Activated T-helper 1 cell treated with anti-CD3 and anti-CD28 coated beads, Interleukin-2, amount 50 U/mL, for 16 hours (primary cell): ENCODE measurements at places on chromosomes 12 and 14.

DNA sequence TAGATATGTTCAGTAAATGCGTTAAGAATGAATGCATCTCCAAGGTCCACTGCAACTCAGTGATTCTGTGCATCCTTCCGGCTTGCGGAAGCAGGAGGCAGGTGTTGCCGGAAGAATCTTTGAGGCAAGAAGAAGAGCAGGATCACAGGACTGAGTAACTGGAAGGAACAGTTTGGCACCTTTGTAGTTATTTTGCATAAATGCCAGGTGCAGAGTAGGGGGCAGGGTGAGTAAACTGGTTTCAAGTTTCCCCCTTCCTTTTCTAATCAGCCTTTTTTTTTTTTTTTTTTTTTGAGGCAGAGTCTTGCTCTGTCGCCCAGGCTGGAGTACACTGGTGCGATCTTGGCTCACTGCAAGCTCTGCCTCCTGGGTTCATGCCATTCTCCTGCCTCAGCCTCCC is 22.3 kb downstream of the DYRK4 start:
- no peak for DNase-seq

DNA sequence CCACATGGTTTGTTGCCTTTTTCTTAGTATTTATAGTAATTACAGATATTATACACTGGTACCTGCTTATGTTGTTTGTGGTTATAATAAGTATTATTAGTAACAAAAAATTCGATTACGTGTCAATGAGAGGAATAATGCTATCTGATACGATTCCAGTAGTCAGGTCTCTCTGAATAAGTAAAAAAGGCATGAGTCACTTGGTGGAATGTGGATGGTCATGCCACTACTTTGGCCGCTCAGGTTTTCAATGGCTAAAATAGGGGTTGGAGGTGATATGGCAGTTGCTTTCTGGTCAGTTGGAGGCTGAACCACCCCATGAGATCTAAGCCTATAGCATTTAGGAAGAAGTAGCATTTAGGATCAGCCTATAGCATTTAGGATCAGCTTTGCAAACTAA is 255.9 kb downstream of the NPAS3 start:
- no peak for DNase-seq

GRCh38 chr12:45379261-45379660 is 163.4 kb downstream of the ANO6 start:
- no peak for DNase-seq

GRCh38 chr12:71950404-71950803 is 11.8 kb downstream of the TPH2 start:
- DNase-seq, result no peak

- DNase-seq, result no peak
These were observed 105.4 kb downstream of the FUT8 start for GRCh38 chr14:65517635-65518542.

- DNase-seq, result no peak
These were observed 72.5 kb downstream of the LGMN start for GRCh38 chr14:92675976-92676375.

GRCh38 chr12:24554612-24555295 is 394.1 kb downstream of the BCAT1 start:
- no peak for DNase-seq

DNA sequence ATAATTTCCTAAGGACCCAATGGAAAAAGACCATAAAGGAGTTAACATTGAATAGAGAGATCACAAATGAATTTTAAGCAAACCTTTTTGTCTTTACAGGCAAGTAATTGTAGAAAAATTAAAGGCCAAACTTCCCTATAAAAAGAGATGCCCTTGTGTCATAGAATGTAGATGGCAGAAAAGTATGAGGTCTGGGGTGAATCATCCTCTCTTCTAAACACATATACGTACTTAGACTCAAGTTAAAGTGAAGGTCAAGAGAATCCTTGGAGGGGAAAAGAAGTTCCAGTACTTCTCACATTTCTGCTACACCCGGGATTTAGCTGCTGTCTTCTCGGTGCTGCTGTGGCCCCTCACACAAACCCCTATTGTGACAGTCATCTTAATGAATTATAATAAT is 116.2 kb upstream of the ARID2 start:
- DNase-seq, result no peak

GRCh38 chr14:97385727-97386126 is 588.5 kb downstream of the VRK1 start:
- DNase-seq, result no peak

DNA sequence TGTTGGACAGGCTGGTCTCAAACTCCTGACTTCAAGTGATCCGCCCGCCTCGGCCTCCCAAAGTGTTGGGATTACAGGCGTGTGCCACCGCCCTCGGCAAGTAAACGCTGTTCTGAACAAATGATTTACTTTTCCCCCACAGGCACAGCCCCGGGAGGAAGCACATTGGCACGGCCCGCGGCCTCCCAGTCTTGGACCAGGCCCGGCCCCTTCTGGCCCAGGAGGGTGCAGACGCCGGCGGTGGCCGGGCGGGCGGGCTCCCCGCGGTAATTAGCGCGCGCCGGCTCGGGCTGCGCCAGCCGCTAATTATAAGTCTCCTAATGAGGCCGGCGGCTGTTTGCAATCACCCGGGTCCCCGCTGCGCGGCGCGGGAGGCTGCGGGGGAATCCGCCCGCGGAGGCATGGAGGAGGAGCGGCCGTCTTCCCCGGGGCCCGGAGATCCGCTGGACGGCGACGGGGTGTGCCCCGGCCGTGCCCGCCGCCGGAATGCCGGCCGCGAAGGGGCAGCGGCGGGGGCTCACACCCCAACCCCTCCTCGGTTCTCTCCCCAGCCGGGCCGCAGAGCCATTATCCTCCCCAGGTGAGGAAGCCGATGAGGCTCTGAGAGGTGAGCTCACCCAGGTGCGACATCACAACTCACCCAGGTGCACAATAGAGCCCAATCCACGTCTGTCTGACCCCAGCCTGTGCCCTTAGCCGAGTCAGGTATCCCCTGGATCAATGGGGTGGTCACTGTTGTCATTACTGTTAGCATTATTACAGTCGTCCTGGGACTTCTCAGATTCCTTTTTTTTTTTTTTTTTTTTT is 3.3 kb upstream of the POP5 start:
- DNase-seq, result peak; percentile 36

GRCh38 chr12:128387811-128388422 is 120.9 kb downstream of the TMEM132C start:
- no peak for DNase-seq

DNA sequence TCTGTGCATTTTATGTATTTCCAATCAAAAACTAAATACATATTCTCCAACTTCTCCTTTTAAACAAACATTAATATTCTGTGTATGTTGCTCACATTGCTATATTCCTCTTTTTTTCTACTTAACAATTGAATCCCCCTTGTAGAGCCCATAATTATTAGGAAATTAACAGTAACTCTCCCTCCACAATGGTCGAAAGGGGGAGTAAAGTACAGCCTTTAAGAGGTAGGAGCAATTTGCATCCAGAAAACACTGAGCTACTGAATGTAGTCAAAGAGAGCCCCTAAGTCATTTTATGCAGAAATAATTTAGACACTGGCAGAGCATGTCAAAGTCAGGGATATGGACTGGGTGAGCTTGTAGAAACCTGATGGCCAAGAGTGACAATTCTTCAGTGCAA is 57.2 kb upstream of the SCN8A start:
- DNase-seq, result no peak

DNA sequence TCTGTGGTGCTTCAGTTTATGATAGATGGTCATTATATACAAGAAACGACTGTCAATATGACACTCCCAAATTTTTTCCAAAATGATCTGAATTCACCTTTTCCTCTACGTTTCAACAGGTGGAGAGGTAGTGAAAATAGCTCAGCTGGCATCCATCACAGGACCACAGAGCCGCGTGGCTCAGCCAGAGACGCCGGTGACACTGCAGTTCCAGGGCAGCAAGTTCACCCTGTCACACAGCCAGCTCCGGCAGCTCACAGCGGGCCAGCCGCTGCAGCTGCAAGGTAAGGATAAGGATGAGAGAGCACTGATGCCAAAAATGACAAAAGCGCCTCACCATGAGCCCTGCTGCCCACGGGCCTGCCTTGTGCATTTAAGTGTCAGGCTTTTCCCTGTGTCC is 73.9 kb downstream of the EP400 start:
- no peak for DNase-seq

GRCh38 chr14:73757381-73757780 is 43.2 kb upstream of the PNMA1 start:
- no peak for DNase-seq

GRCh38 chr12:5798242-5799015 is 146.6 kb downstream of the ANO2 start:
- no peak for DNase-seq

GRCh38 chr12:115257791-115258190 is 573.8 kb upstream of the TBX3 start:
- no peak for DNase-seq

DNA sequence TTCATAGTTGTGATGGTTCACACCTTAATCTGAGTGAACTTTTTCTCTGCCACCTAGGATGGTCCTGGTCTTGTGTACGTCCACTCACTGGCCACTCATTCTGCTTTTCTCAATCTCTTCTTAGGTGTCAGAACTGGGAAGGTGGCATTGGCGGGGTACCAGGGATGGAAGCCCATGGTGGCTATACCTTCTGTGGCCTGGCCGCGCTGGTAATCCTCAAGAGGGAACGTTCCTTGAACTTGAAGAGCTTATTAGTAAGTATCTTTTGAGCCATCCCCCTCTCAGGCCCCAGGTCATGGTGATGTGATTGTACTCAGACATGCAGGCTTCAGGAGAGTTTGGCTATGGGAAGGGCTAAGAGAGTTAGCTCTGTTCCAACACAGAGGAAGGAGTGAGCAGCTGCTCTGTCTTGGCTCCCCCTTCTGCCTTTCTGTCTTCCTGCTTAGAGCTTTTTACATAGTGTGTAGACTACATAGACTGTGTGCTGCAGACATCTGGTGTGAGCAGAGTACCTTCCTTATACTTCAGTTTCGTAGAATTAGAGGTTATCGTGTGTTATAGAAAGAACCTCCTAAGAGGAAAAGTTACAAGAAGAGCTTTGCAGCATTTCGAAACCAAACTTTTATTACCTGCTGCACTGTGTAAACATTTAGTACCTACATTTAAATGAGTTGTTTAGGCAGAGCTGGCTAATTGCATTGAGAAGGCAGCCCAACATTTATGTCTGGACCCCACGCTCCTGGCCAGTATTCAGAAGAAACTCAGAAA is 54.2 kb downstream of the FNTB start:
- no peak for DNase-seq

- DNase-seq, result no peak
These were observed 9.3 kb downstream of the SYNJ2BP start for GRCh38 chr14:70407621-70408020.

DNA sequence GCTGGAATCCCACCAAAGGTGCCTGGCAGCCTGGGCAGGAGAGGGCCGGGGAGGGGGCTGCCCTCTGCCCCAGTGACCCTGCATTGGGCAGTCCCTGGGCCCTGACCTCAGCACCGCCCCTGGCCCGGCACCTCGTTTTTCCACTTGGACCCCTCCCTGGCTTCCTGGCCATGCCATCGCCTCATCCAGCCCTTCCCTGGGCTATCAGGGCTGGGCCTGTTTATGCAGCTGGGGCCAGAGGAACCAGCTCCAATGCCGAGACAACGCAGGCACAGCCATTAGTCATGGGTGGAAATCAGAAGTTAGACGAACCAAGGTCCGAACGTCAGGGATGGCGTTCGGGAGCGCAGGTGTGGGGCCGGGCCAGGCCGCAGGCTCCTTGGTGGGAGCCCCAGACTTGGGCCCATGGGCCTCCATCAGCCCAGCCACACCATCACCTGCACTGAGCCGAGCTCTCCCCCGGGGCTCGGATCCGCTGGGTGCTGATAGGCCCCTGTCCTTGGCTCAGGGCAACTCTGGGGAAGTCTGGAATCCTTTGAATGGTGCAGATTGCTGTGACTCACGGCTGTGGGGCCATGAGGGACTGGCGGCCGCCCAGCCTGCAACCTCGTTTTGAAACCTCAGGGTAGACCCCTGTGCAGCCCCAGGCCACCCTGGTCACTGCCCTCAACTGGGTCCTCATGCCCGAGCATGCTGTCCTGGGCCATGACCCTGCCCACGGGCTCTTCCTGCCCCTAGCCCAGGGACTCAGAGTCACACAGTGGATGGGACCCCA is 169.4 kb downstream of the KIF26A start:
- DNase-seq, result no peak

DNA sequence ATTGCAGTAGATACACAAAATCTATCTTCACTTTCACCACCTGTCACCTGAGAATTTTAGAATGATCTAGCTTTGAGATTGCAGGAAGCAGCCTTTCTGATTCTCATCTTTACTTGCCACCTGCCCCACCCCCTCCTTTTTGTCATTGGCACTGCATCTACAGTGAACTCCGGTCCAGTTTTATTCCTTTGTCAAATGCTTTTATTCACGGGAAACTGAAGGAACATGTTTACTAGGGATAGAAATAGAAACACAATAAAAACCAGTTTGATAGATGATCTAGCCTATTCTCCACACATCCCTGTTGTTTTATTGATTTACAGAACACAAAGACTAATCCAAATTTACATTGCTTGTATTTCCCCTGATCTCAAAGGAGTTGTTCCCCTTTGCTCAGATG is 471.7 kb upstream of the STXBP6 start:
- DNase-seq, result no peak

DNA sequence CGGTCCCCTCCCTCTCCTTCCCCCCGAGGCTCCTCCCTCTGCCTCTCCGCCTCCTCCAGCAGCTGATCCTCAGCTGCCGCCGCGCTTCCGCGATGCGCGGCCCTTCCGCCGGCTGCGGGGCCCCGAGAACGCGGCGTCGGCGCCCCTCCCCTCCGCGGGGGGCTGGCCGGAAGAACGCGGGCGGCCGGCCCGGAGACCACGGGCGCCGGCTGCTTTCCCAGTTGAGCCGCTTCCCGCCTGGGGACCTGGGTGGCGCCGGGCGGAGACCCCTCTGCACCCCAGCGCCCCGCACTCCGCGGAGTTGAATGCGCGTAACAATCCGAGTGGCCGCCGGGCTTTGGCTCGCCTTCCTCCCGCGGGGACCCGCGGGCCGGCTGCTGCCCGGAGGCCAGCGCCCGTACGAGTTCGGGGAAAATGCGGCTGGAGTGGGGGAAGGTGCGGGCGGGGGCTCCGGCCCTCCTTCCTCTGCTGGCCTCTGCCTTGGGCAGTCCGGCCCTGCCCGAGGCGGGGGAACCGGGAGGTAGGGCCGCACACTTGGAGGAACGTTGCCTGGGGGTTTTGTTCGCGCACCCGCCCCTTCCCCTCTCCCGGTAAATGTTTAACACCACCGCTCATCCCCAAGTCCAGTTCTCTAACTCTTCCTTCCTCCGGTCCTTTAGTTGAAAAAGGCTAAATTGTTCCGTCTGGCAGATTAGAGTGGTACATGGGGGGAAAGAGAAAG is 393 bp upstream of the DCAF5 start:
- no peak for DNase-seq

DNA sequence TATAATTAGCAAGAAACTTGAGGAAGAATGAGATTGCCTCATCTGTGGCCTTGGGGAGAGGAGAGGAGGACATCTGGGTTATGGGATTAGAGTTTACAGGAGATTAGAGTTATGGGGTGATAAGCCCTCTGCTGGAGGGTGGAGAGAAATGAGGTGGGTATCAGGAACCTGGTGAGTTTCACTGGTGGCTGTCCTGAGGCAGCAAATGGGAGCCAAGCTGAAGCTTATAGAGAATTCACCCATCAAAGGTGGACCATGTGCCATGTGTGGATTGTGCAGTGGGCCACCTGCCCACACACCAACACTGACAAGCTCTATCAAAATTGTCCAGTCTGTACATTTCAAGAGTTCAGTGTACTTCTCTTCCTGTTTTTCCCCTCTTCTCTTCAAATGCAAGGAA is 135.3 kb downstream of the AEBP2 start:
- DNase-seq, result no peak

- DNase-seq, result no peak
These were observed 359.8 kb downstream of the PCNX1 start for GRCh38 chr14:71267007-71267513.

GRCh38 chr12:13472690-13473089 is 276.2 kb downstream of the EMP1 start:
- no peak for DNase-seq

GRCh38 chr12:1937481-1938224 is 19.2 kb upstream of the CACNA2D4 start:
- no peak for DNase-seq
